NCI-H1930 (cell line): ENCODE measurements at places on chromosomes 2 and 18.

DNA sequence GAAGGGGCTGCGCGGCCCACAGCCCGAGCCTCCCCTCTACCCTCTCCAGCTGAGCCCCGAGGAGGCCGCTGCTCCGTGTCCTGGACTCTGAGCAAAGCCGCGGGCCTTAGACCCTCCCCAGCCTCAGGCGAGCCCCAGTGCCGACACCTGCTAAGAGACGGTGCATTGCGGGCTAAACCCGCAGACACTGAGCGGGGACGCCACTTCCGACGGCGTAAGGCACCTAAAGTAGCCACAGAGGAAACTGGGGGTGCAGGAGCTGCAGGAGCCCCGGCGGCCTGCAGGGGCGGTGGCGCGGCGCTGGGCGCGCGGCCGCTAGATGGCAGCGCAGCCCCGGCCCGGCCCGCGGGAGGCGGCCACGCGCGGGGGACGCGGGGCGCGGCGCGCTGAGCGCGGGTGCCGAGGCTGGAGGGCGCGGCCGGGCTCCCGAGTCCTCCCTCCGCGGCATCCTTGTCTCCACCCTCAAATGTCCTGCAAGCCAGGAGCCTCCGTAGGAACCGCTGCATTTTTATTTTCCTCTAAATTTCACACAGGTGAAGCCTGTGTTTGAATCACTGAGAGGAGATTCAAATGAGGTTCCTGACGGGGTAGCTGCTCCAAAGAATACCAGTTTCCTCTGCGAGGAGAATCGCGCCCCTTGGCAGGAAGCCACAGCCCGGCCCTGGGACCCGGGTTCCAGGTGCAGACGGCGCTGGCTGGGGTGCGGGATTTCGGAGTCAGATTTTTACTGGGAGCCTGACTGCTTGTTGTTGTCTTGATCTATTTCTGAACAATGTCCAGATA lies 650.5 kb downstream of the GALR1 start:
- DNase-seq = no peak

GRCh38 chr2:192498747-192499146 lies 304.0 kb upstream of the TMEFF2 start:
- no peak for DNase-seq

DNA sequence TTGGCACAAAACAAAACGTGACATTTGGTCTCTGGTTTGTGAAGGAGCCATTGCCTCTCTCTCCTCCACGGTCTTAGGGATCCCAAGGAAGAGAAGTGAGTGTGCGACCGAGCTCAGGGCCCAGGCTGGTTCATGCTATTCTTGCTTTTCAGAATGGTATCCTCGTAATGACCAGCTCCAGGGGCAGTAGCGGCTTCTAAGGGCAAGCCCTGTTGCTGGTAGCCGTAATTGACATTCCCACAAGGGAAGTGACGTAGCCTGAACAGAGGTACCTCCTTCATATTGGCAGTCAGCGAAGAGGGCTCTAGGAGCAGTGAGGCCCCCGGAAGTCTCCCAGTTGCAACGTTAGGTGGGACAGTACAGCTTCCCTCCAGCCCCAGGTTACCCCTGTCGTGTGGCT lies 77.9 kb downstream of the CLIP4 start:
- DNase-seq = no peak

- no peak for DNase-seq
Observed at GRCh38 chr2:220175967-220176366, 548.5 kb downstream of the SLC4A3 start.

DNA sequence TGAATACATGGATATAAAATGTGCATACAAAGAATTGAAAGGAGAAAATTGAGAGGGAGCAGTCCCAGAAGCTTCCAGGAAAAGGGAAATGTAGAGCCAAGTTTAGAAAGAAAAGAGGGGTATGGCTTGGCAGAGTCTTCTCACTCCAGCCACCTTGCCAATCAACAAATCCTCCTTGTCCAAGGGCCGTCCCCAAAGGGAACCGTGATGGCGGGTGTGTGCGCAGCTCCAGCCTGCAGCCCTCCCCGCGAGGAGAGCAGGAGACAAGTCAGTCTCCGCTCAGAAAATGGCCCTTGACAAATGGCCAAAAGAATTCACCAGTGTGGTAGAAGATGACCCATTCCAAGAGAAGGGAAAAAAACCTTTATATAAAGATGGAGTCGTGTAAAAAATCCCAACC lies 448.3 kb upstream of the POU3F3 start:
- DNase-seq = no peak

- no peak for DNase-seq
Observed at GRCh38 chr2:71347517-71347916, 15.9 kb downstream of the ZNF638 start.
